ENCODE measurements at places on chromosomes 12 and 14.

- no peak for DNase-seq
These were observed 7.7 kb upstream of the IFNG-AS1 start for GRCh38 chr12:67981287-67982162.

GRCh38 chr14:98877065-98877464, 394.9 kb downstream of the BCL11B start:
- DNase-seq: no peak

DNA sequence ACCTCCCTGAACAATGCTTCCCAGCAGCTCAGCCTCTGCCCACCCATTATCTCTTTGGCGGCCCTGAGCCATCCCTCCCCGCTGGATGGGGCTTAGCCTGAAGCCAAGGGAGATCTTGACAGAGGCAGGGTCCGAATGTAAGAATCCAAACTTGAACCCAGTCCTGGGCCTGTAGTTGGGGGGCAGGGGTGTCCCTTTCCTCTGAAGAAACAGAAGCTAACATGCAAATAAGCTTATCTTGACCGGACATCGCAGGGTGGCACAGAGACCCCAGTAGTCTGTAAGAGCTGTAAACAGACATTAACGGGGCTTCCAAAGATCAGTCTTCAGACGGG, 6.0 kb downstream of the DLK1 start:
- no peak for DNase-seq

DNA sequence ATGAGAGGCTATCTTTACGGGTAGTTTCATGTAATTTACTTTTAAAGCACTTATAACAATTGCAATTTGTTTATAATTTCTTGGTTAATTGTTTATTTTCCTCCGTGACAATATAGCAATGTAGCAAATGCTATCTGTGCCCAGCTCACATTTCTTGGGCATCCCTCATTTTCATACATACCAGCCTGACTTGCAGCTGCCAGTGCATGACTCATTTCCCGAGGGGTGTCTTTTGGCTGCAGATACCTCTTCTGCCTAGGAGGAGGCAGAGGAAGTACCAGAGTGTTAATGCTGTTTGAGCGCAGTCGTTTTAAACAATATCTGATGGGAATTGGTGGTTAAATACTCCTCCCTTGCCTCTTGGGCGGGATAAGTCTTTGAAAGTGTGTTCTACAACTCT, 104.2 kb upstream of the ABCD2 start:
- DNase-seq: no peak

- no peak for DNase-seq
These were observed 116.6 kb downstream of the ERC1 start for GRCh38 chr12:1107669-1108068.

- no peak for DNase-seq
These were observed 464.5 kb downstream of the GXYLT1 start for GRCh38 chr12:41680155-41680554.

- no peak for DNase-seq
These were observed 91.1 kb downstream of the PLXNC1 start for GRCh38 chr12:94239332-94239993.

- no peak for DNase-seq
These were observed 19.9 kb downstream of the CERS5 start for GRCh38 chr12:50147281-50147680.

DNA sequence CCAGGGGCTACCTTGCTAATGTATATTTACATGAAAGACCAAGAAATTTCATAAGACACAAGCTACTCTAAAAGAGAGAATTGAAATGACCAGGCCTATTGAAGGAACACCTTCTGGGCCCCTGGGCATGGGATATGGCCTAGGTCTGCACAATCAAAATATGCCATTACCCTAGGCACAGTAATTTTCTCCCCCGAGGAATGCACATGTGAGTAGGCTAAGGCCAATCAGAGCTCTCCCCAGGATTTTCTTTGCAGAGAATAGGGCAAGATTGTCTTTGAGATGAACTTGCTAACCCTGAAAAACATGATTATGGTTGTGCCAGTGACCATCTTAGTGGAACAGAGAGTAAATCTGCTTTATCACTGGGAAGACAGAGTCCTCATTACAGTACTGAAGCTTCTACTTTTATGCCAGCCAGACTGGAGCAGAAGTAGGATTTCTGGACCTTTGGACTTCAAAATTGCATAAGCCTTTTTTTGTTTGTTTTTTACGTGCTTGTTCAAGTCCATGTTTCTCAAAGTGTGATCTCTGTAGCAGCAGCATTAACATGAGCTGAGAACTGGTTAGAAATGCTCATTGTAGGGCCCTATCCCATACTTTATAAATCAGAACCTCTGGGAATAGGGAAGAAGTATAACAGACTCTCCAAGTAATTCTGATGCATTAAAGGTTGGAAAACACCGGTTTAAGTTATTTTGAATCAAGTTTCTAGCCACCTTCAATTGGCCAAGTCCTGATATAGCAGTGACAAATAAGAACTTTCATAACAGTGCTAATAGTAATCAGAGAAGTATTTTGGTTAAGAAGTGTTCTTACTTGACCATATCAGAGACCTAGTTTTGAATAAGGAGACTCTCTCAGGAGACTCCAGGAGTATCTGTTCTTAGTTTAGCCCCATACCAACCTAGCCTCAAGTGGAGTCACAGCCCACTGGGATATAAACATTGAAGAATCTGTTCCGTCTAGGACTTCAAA, 112.9 kb downstream of the LMO3 start:
- no peak for DNase-seq

DNA sequence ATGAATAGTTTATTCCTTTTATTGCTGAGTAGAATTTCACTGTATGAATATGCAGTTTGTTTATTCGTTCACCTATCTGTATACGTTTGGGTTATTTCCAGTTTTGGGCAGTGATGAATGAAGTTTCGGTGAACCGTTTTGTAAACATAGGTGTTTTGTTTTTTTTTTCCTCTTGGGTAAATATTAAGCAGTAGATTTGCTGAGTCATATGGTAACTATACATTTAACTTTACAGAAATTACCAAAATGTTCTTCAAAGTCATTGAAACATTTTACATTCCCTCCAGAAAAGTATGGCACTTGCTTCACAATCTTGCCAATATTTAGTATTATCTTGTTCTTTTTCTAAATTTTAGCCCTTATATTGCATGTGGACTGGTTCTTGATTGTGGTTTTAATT, 3.8 kb upstream of the ABCC9 start:
- DNase-seq: no peak

- no peak for DNase-seq
These were observed 260.8 kb downstream of the KTN1 start for GRCh38 chr14:55840821-55841220.

DNA sequence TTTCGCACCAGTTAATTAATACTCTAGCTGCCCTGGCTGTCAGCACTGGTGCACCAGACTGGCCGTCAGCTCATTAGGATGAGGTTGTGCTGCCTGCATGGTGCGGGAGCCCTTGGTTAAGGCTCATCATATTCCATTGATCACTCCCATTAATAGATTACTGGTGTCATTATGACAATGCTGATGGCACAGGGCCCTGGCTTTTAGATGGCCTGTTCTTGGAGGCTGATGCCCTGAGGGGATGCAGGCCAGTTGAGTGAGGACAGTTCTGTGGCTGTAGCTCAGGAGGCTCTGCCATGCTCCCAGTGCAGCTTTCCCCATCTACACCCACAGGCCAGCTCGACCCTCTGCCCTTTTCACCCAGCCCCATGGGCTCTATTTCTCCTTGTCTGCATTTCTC, 126.6 kb downstream of the PRMT8 start:
- DNase-seq: no peak

DNA sequence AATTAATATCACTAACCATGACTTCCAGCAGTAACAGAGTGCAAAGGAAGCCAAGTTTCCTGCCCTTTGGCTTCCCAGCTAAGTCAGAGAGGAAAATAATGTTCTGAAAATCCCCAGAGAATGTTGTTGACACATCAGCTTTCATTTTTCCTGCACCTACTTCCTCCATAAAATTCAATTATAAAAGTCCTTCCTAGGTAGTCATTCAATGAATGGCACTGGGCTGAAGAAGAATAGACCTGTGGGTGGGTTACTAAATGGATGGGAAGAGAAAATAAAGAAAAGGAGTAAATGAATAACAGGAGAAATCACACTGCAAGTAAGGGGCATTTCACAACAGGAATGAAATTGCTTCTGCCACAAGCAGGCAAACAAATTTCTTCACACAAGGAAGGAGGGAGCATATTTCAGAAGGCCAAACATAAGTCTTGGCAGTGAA, 73.2 kb upstream of the MDM1 start:
- no peak for DNase-seq

DNA sequence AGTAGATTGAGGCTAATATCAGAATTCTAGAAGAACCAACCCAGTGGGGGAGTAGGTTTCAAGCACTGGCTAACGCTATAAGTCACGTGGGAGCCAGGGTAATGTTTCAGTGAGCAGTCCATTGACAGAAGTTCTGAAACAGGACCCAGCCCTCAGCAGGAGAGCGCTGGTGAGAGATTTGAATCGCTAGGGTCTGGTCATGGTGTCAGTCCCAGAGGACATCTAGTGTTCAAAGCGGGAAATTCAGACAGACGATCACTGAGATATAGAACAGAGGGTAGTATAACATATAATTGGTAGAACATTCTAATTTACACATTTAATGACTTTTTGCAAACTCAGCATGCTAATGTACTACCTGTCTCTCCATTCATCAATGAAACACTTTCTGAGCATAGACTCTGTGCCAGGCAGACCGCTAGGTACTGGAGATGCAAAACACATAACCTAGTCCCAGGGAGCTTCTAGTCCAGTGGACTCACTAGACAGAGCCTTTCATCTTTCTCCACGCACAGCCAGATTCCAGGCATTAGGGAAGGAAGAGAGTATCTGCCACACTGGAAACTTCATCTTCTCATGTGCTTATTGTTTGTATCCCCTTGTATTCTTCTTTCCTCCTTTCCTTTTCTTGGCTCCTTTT, 35.4 kb upstream of the RNASE3 start:
- peak; percentile 47 for DNase-seq

- no peak for DNase-seq
These were observed 127.6 kb downstream of the MIPOL1 start for GRCh38 chr14:37325332-37325731.

Data from naive thymus-derived CD8-positive, alpha-beta T cell (primary cell).